Activated T-helper 17 cell treated with anti-CD3 and anti-CD28 coated beads, Interleukin-2, amount 50 U/mL, for 72 hours (primary cell): ENCODE measurements at places on chromosomes 7 and 10.
A peak's percentile ranks its signal among the peaks of the same experiment; 100 is the strongest.

GRCh38 chr10:110652475-110653118 is 8.5 kb downstream of the RBM20 start:
- no peaks in the 10 kb centered on the region for H3K4me1 ChIP-seq
- H3K36me3 ChIP-seq = no peaks in the 10 kb centered on the region
- H3K27me3 ChIP-seq = peaks cover 36% of the 10 kb centered on the region
- H3K4me3 ChIP-seq = no peak overlapping the region
- no peak overlapping the region for H3K27ac ChIP-seq

DNA sequence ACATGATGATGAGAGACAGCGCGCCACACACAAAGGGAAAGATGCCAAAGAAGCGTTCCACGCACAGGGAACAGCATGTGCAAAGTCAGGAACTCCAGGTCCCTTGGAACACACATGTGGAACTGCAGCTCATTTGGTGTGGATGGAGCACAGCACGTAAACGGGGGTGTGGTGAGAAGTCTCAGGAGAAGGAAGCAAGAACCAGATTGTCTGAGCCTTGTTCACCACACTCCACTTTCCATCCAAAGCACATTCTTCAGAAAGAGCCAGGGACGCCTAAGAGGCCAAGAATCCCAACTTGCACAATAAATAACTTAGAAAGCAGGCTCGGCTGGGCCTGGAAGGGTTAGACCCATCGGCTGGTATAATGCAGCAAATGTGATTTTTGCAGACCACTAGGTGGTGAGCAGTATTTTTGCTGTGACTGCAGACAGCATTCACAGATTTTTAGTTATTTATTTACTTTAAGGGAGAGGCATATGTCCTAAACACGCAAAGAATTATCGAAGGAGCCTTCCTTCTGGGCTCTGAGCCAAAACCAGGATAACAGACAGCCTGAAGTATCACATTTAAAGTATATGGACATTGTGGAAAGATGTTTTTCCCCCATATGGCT is 27.9 kb upstream of the ASCC1 start:
- H3K36me3 ChIP-seq = no peaks in the 10 kb centered on the region
- no peaks in the 10 kb centered on the region for H3K27me3 ChIP-seq
- H3K4me3 ChIP-seq = peak overlapping the region; percentile 17
- H3K4me1 ChIP-seq = peaks cover 34% of the 10 kb centered on the region
- no peak for ATAC-seq
- peak overlapping the region; percentile 50 for H3K27ac ChIP-seq

DNA sequence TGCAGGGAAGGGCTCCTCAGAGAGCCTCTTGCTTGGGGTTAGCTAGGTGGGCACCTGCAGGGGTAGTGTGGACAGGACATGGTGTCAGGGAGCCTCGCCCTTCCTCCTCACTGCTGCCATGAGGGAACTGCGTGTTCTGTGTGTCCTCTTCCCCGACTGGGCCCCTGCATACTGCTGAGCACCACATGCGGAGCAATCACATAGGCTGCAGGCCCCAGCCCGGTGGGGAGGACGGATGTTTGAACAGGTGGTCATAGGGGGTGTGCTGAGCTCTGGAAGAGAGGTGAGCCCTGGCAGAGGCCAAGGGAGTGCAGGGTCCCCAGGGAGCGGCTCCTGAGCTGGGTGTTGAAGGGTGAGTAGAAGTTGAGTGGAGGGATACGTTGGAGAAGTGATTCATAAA is 48.3 kb upstream of the ZMIZ2 start:
- no peaks in the 10 kb centered on the region for H3K4me1 ChIP-seq
- peak overlapping the region; percentile 37 for H3K27ac ChIP-seq
- H3K36me3 ChIP-seq = peaks cover 98% of the 10 kb centered on the region
- no peaks in the 10 kb centered on the region for H3K27me3 ChIP-seq

DNA sequence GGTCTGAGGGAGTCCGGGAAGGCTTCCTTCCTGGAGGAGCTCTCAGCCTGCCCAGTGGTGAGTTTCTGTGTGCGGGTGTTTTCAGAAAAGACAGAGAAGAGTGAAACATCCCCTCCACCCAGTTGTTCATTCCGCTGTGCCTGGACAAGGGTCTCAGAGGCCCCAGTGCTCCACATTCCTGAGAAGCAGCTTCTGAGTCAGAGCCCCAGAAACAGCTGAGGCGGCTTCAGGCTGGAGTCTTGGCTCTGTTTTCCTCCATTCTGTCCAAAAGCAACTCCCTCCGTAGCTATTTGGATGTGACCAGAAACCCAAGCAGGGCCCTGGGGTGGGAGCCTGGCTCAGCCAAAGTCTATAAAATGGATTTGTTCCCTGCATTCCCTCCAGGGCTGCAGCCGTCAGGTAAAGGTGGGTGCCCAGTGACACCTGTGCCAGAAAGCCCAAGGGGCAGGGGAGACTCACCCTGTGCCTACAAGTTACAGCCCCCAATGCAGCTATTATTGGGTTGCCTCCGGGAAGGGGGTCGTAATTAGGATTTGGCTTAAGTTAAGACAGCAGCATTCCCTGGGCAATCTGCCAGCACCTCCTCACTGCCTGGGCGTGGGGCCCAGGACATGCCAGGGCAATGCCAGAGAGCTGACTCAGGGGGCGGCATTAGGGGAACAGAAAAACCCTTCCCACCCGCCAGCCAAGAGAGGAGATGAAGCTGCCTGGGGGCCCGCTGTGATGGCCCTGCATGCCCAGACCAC is 13.1 kb upstream of the CAMK2G start:
- peak overlapping the region; percentile 12 for H3K27ac ChIP-seq
- H3K4me1 ChIP-seq = peaks cover 4% of the 10 kb centered on the region
- H3K36me3 ChIP-seq = no peaks in the 10 kb centered on the region
- H3K4me3 ChIP-seq = no peak overlapping the region
- no peaks in the 10 kb centered on the region for H3K27me3 ChIP-seq

GRCh38 chr7:147779949-147780348 is 810.6 kb upstream of the C7orf33 start:
- H3K4me1 ChIP-seq = no peaks in the 10 kb centered on the region
- no peak for ATAC-seq
- H3K36me3 ChIP-seq = no peaks in the 10 kb centered on the region
- H3K4me3 ChIP-seq = no peak overlapping the region
- H3K27me3 ChIP-seq = no peaks in the 10 kb centered on the region
